ENCODE measurements at places on chromosomes 3 and 15.

DNA sequence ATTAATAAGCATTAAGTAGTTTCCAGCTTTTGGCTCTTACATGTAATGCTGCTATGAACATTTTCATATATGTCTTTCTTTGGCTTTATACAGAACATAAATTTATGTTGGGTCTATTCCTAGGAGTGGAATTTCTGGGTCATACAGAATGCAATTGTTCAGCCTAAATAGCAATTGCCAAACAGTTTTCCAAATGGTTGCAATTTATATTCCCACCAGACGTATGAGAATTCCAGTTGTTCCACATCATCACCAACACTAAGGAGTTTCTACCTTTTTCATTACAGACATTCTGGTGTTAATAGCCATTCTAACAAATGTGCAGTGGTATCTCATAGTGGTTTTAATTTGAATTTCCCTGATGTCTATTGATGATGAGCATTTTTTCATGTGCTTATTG lies 160.1 kb upstream of the TMC3 start:
- no peak for DNase-seq

GRCh38 chr15:53401503-53401902 lies 358.0 kb downstream of the WDR72 start:
- DNase-seq, result no peak

GRCh38 chr15:42024303-42024702 lies 3.5 kb upstream of the PLA2G4E start:
- DNase-seq, result no peak

DNA sequence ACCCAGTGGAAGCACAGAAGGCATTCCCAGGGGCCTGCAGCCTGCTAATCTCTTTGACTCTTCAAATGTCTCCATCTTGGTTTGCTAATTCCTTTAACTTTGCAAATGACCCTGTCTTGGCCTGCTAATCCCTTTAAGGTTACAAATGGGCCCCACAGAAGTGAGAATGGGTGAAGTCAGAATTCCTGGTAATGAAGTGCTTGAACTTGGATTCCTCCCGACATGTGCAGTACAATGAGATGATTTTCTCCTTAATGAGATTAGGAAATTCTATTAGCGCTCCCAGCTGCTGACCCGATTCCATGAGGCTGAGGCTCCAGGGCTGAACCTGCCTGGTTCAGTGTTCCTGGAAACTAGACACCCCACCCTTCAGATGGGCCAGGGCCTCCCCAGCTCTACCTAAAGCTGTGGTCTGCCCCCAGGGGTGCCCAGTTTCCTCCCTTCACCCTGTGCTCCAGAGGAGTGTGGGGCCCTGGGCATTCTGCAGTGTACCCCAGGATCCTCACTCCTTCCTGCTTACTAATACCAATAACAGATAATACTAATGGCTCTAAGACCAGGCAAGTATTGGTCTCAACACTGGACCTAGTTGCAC lies 47.4 kb downstream of the SCN5A start:
- DNase-seq, result no peak

GRCh38 chr3:65787340-65787739 lies 251.4 kb downstream of the MAGI1 start:
- no peak for DNase-seq

DNA sequence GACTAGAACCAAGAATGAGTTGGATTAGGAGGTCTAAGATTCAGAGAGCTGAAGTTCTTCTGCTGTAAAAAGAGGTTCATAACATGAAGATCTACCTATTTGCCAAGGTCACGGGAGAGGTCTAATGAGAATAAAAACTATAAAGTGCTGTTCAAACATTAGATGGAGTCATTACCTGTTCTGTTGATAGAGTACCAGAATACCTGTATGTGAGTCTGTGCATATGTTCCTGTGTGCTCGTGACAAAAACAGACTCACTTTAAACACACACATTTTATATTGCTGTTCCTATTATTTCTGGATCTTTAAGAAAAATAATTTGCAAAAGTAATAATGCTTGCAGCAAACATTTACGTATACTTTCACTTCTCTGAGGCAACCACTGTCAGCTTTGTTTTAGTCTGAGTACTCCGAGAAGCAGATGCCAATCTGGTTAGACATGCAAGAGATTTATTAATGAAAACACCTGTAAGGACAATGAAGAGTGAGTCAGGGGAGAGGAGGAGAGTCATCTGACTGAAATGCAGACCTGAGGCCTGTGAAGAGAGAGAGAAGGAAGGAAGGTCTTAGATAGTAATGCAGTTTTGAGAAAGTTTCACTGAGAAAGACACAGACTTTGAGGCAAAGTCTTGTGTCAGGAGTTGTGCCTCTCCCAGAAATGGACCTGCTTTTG lies 221.2 kb downstream of the SQOR start:
- DNase-seq, result no peak

DNA sequence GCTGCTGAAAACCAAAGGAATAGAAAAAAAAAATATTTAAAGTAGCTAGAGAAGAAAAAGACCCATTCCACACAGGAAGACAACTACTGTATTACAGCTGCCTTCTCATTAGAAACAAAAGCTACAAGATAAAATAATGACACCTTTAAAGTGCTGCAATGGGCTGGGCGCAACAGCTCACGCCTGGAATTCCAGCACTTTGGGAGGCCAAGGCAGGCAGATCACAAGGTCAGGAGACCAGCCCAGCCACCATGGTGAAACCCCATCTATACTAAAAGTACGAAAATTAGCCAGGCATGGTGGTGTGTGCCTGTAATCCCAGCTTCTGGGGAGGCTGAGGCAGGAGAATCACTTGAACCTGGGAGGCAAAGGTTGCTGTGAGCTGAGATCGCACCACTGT lies 31.0 kb downstream of the TRPM7 start:
- DNase-seq, result no peak

DNA sequence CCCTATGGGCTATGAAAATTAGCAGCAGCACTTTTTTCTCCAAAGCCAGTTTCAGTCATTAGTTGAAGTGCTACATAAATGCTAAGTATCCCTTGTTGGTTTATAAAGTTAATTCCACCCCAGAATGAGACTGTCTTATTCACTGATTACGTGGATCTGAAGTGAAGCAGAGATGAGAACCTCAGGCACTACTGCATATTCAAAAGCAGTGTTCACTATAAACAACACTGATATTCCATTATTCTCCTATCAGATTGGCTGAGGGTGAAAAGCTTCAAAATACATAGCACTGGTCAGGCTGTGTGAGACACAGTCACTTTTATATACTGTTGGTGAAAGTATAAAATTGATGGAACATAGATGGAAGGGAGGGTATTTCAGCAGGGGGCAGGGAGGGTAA lies 395.7 kb upstream of the RARB start:
- DNase-seq, result no peak

DNA sequence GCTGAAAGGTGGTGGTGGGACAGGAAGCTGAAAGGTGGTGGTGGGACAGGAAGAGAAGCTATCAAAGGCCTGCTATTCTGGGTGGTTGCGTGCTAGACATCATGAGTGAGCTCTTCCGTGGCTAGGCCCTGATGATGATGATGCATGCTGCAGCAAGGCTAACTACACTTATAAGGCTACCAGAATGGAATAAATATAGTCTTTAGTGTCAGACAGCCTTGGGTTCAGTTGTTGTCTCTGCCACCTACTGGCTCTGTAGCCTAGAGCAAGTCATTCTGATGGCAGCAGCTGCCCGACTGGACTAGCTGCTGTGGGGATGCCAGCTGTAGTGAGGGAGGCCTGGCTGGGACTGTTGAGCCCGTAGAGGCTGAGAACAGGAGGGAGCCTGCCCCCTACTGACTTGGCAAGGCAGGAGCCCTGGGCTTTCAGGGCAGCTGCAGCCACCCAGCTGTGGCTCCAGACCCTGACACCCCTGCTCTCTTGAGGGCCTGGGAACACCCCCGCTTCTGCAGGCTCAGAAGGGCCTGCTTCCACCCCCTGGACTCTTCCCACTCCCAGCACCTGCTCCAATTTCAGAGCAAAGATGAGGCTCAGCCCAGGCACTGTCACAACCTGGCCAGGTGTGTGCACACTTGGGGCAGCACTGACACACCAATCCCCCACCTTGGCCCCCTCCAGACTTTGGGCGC lies 21.4 kb upstream of the ZBED2 start:
- peak; percentile 16 for DNase-seq

GRCh38 chr3:46027736-46028397 lies 584 bp upstream of the XCR1 start:
- DNase-seq, result no peak
